Motor neuron (in vitro differentiated cells): ENCODE measurements at places on chromosomes 11 and 22. TPM values are rescaled to one million over a fixed set of nuclear protein-coding genes. Genes with fewer than 3 reads are reported as not detected.

DNA sequence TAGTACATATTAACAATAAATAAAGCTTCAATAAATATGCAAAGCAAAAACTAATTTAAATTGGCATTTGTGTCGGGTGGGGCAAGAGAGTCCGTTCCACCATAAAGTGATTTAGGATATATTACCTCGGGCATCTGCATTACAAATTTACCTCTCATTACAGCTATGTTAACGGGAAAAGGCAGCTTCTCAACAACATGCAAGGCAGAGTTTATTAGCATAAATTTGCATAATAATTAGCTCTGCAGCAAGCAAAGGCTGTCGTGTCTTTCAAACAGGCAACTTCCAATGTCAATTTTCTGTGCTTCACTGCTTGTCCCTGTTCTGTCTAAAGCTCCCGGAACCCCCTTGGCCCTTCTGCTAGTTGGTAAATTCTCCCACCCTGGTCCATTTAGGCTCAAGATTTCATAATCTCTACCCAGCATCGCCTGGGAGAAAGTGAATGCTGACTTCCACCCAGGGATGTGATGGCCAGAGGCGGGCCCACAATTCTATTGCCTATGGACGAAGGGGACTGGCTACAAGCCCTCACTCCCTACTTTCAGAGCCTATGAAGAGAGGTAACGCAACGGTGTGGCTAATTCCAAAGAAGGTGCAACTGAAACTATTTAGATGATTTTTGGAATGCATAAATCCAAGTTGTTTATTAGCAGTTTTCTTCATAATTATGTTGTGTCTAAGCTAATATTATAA is 462.1 kb downstream of the OPCML start:
- peak; percentile 65 for ATAC-seq

DNA sequence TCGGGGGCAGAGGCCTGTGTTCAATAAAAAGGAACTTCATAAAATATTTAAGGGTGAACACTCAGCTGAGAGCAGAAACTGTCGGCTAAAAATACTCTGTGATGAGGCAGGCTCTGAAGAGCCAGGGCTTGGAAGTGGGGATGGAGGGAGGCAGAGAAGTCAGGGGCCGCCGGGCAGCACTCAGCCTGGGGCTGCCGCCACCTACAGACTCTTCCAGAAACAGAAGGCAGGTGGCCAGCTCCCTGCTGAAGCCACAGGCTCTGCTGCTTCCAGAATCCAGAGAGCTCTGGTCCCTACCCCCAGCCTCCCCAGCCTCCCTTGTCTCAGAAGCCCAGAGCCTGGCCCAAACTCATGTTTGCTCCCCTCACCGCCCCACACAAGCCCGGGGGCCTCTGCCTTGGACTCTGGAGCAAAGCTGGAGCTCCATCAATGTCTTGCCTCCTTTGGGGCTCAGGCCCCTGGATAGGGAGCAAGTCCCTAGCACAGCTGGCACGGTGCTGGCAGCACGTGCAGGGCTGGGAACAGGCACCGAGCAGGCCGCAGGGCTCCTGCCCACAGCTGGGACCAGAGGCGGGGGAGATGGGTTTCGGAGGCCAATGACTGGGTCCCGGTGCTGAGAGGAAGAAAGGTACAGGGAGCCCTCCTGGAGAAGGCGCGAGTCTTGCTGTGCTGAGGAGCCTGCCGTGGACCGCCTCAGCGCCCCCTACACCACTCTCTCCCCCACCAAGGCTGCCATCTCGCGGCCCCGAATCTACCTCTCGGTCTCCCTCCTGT is 8.2 kb downstream of the LRFN4 start:
- no peak for ATAC-seq

DNA sequence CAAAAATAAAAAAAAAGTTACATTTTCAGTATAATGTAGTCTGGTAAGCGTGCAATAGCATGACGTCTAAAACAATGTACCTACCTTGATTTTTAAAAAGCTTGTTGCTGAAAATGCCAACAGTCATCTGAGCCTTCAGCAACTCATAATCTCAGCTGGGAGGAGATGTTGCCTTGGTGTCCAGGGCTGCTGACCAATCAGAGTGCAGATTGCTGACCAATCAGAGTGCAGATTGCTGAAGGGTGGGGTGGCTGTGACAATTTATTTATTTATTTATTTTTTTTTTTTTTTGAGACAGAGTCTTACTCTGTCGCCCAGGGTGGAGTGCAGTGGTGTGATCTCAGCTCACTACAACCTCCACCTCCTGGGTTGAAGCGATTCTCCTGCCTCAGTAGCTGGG is 17.8 kb downstream of the ZBED4 start:
- no peak for ATAC-seq

DNA sequence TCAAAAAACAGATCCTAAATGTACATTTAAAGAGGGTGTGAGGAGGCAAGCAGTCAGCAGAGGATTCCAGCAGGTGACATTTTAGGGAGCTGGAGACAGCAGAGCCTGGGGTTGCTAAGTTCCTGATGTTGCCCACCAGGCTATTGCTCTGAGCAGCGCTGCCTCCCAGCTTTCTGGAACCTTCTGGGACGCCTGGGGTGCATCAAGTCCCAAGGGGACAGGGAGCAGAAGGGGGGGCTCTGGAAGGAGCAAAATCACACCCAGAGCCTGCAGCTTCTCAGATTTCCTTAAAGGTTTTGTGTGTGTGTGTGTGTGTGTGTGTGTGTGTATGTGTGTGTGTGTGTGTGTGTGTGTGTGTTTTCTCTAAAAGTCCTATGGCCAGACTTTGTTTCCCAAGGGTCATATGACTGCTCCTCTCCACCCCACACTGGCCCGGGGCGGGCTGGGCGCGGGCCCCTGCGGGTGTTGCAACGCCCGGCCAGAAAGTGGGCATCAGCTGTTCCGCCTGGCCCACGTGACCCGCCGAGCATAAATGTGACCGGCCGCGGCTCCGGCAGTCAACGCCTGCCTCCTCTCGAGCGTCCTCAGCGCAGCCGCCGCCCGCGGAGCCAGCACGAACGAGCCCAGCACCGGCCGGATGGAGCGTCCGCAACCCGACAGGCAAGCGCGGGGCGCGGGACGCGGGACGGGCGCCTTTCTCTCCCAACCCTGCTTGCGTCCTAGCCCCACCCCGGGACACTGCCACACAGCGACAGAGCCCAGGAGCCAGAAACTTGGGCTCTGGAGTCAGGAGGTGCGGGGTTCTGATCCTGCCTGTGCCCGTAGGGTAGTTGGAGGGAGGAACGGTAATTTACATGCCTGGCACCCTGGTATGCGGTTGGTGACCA is at the start of gene HMOX1:
TSS of gene HMOX1 (plus strand) at position 560 of the 887 bp plus-strand sequence. CDS start at position 638, 78 bp downstream.
- ATAC-seq = peak; percentile 93

GRCh38 chr11:8757533-8757932 is 74.9 kb downstream of the RPL27A start:
- ATAC-seq = no peak

GRCh38 chr11:87150936-87151335 is 113.2 kb downstream of the TMEM135 start:
- ATAC-seq = no peak

- ATAC-seq = peak; percentile 31
Observed at GRCh38 chr11:114886644-114887265, 208.4 kb downstream of the NXPE2 start.

DNA sequence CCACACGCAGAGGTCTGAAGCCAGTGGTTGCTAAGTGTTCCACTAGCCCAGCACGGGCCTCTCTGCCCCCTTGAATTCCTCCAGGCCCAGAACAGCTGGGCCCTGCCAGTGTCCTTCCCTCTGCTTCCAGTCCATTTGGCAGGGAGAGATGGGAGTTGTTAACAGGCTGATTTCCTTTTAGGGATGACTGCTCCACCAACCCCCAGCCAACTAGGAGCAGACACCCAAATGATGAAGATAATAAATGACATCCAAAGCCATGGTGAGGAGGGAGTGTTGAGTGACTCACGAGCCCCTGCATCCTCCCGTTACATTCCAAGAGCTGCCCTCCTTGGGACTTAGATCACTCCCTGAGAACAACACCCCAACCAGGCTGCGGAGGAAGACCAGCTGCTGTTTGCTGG is 20.6 kb downstream of the PARVA start:
- ATAC-seq = peak; percentile 62

DNA sequence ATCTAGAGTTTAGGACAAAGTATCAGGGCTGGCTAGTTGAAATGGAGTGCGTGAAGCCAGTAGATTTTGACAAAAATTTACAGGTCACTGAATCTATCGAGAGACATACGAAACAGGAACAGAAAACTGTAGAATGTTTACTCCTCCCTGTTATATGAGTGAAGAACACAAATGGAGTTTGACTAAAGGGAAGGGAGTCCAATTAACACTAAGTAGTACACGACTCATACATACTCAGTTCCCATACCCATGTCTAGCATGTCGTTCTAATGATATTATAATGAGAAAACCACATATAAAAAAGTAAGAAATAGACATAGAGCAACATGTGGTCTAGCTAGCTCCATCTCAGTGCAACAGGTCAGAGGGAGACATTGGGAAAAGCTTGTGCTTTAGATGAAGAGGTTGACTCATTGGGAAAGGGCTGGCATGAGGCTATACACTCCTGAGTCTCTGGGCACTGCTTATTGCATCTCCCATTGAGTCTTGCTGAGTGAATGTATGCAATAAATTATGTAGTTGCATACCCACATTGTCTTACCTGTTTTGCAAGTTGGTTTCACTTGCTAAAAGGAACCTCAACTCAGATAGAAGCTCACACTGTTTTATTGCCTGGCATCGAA is 43.5 kb downstream of the CD44 start:
- no peak for ATAC-seq

GRCh38 chr11:45024846-45025588 is 74.3 kb upstream of the TP53I11 start:
- no peak for ATAC-seq

GRCh38 chr22:27991586-27992293 is 72.7 kb upstream of the PITPNB start:
- no peak for ATAC-seq

DNA sequence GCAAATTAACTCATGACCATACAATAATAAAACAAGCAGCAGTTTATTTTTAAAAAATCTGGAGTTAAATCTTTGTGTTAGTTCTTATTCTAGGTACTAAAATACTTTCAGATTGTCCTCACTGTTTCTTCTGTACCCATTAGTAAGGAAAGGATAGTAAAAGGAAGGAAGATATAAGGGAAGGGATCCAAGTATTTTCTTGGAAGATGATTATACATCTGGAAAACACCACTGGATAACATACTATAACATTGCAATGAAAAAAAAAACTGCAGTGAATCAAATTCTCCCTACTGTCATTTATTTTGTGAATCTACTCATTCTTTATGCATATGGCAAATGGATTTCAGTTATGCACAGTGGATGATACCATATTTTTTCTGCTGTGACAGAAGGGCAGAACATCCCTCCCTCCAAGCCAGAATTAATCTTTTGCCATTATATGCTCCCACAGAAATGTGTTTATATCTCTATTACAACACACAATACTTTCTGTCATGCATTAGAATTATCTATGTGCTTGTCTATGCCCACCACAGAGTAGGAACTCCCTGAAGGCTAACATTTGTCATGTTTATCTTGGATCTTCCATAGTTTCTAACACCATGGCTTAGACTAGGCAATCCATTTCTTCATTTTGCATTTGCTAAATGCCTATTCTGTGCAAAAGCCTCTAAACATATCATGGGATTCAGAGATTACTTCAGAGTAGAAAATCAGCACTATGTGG is 282.3 kb upstream of the CTSC start:
- peak; percentile 18 for ATAC-seq

DNA sequence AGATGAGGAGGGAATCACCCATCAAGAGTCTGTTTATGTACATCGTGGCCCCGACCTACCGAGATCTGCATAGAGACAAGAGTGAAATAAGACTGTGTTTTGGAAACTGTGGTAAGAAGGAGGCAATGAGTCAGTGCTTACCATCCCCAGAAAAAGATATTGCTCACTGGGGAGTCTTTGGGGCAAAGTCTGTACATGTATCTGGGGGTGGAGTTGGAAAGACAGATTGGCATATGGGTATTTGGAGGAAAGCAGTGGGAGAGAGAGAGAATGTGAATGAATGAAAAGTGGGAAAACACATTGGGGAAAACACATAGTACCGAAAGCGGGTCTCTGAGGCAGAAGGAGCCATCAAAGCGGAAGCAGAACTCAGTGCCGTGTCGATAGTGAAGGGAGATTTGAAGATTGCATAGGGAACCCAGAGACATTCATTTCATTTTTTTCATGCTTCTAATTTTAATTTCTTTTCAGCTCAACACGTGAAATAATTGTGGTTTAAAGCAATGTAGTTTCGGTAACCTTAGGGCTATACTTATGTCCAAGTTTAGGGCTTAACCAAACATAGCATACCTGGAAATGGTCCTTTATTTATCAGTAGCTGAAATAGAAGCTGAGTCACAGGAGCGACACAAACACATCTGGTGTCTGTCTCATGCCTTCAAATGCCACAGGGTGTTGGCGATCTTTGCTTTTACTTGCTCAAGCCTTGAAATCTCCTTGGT is 98.6 kb upstream of the CD44 start:
- ATAC-seq = no peak

GRCh38 chr11:96062134-96062533 is 138.2 kb upstream of the MTMR2 start:
- no peak for ATAC-seq

DNA sequence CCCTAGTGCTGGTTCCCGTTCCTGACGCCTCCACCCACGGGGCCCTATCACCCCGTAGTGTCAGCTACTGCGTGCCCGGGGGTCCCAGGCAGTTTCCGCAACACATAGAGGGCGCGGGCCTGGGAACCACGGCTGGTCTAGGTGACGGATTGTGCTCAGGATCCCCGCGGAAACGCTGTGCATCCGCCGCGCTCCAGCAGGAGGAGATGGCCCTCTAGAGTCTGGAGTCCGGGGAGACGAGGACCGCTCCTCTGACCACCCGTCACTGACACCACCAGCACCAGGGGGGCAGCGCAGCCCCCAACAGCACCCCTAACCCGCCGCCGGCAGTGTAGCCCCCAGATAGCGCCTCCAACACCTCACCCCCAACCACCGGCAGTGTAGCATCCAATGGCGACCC is 4.4 kb upstream of the RFPL3 start:
- ATAC-seq = no peak

DNA sequence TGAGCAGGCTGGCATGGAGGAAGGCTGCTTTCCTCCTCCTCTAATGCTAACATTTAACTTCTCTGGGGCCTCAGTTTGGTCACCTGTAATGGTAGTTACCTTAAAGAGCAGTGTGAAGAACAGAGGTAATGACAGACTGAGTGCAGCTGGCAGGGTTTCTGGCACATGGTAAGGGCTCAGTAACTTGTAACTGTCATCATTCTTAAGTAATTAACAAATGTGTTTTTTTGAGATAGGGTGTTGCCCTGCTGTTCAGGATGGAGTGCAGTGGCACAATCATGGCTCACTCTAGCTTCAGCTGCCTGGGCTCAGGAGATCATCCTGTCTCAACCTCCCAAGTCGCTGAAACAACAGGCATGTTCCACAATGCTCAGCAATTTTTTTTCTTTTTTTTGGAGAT is 242.0 kb upstream of the SYN3 start:
- ATAC-seq = no peak

The OR6X1 gene
- not detected in 2 replicates for total RNA-seq

The SLCO2B1 gene
- 2.5 and 4.2 TPM in 2 replicates for total RNA-seq

The TP53I11 gene
- total RNA-seq = 40.2 and 51.2 TPM in 2 replicates

The CEP126 gene
- 3.8 and 4.5 TPM in 2 replicates for total RNA-seq

The OR5P2 gene
- total RNA-seq = 0.68 and 0.70 TPM in 2 replicates

The MS4A4A gene
- not detected in 2 replicates for total RNA-seq

The DRD4 gene
- total RNA-seq = not detected in 2 replicates

The FOLR1 gene
- 3.3 and 3.5 TPM in 2 replicates for total RNA-seq

The KCTD14 gene
- total RNA-seq = 0.29 and 0.62 TPM in 2 replicates

The GDPD5 gene
- 20.9 and 27.0 TPM in 2 replicates for total RNA-seq
